ENCODE measurements at places on chromosomes 1 and 21.

DNA sequence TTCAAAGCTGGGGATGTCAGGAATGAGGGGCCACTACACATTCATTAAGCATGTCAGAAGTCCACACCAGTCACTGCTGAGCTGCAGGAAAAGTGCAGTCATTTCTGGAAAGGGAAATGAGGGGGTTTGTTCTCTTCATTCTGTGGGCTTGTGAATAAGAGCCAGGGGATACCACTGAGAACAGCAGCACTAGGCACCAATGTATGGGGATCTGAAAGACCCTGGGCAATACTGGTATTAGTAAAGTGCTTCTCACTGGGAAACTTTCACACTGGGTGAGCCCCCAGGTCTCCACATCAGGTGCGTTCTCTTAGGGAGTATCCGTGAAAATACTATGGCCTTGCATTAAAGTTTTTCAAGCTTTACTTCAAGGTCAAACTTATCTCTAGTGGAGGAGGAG is 49.9 kb downstream of the TGFB2 start:
- no peak for DNase-seq

GRCh38 chr1:51570063-51570710 is 46.7 kb upstream of the OSBPL9 start:
- DNase-seq, result no peak

DNA sequence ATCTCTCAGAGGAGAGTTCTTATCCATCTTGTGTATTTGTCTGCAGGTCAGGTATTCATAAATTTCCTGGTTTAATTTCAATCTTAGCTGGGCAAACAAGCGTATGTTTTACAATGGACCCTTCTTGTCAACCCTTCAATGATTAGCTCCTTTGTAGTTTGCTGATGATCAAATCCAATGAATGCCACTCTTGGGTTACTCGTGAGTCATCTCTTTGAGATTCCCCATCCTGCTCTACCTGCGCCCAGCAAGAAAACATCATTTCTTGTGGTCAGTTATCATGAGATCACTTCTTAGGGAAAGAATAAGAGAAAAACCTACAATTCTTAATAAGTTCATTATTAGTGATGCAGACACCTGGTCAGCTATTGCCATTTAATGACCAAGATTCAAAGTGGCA is 572.3 kb upstream of the PKN2 start:
- DNase-seq, result no peak

DNA sequence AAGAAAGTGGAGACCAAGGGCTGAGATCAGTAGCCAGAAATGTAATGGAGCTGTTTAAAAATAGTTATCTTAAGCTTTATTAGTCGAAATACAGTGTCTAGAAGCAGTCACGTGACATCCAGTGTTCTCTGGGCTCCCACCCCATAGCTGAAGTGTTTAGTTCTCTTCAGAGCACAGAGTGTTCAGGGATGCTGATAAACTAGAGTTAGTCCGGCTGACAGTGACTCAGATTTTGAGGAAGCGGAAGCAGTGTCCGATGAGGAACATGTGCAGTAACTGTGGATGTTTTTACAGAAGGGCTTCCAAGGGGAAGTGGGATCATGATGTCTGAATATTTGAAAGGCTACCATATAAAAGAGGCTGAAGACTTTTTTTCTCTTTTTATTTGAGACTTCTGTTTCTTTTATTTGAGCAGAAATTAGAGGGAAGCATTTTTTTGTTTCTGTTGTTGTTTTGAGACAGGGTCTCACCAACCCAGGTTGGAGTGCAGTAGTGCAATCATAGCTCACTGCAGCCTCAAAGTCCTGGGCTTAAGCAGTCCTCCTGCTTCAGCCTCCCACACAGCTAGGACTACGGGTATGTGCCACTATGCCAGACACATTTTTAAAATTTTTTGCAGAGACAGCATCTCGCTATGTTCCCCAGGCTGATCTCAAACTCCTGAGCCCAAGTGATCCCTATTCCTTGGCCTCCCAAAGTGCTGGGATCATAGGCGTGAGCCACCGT is 124.2 kb downstream of the GALNT2 start:
- no peak for DNase-seq

- no peak for DNase-seq
Observed at GRCh38 chr21:18368205-18368604, 35.4 kb downstream of the TMPRSS15 start.

DNA sequence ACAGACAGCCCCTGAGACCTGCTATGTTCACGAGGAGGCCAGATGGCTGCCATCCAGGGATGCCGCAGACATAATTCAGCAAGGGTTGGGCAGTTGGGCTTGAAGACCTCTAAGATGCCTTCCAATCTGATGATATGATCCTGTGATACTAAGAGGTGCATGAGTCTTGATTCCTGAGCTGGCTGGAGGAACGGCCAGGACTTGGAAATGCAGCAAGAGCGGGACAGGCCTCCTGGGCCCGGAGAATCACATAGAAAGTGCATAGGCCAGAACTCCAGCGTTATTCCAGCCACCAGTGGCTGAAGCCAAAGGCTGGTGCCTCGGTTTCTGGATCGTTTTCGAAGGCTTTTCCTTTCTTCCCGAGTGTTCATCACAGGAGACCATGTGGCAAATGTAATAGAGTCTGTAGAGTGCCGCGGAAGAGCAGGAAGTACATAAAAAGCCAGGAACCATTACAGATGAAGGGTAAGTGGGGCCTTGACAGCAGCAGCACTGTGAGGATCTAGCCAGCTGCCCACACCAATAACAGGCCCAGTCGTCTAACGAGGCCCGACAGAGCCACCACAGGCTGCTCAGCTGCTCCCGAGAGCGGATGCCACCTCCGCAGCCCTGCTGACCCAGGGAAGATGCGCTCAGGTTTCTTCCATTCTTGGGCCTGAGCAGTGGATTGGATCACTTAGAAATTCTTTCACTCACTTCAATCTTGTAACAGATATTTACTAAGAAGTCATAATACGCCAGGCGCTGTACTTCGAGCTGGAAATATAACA is 14.0 kb upstream of the LHX4 start:
- no peak for DNase-seq

GRCh38 chr1:171286032-171286705 is 27.8 kb upstream of the FMO4 start:
- DNase-seq, result no peak

DNA sequence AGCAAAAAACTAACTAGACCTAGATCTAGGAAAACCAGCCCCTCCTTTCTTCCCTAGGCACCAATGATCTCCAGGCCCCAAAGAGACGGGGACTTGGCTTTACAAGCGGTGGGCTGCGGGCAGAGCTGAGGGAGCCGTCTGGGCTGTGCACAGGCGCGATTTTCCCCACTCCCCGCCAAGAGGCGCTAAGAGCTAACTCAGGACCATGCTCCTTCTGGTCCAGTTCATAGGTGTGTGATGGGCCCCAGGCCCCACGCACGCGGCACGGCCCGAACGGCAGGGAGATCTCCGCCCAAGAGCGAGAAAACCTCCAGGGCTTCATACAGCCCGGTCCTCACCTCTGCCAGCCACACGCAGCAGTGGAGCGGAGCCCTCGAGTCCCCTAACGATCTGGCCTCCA is 7.5 kb upstream of the GPR153 start:
- DNase-seq, result no peak

DNA sequence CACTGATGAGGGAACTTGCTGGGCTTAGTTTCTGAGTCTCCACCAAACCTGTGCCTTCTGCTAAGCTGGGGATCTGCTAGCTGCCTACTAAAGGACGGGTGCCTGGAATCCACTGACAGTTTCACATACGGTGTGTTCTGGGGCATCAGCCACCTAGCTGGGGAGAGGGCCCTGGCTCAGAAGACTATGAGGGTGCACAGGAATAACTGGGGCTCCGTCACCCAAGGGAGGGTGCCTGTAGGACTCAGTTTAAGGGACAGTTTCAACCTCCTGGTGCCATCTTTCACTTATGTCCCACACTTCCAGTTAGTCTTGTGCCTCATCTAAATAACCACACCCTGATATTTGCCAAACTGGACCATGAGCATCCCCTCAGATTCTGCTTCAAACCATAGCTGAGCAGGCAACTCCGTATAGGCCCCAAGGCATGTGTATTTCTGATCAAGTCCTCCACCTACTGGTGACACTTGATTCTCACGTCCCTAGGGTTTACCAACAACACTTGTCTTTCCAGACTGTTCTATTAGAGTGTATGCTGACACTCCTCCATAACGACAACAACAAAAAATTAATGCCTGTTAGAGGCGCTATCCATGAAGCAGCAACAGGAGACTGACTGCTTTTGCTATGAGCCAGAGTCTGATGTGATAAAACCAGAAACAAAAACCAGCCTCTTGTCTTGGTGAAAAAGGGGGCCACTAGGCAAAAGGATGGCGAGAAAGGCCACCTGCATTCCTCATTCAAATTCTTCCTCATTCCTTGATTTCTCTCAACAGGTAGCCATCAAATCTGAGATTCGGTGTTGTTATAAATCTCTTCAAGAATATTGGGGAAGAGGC is 55.0 kb upstream of the PAXBP1 start:
- DNase-seq, result peak; percentile 41

DNA sequence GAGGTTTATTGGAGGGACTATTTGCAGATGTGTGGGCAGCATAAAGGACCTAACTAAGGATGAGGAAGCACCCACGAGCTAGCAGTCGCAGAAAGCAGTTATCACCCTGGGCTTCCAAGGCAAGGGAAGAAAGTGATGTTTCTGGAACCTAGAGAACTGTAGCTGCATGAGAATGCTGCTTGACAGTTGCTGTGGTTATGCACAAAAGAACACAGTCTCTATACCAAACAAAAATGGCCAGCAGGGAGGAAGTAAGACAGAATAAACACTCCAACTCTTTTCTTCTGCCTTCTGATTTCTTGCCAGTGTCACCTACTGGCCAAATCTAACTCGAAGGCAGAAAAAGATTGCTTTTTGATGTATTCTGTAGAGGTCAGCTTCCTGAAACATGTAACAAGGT is 190.2 kb downstream of the RASAL2 start:
- DNase-seq, result no peak

- DNase-seq, result no peak
Observed at GRCh38 chr21:45583831-45584509, 41.7 kb upstream of the SLC19A1 start.

- DNase-seq, result peak; percentile 5
Observed at GRCh38 chr1:109350655-109351054, 43.8 kb upstream of the MYBPHL start.

- no peak for DNase-seq
Observed at GRCh38 chr21:43600642-43601402, 58.5 kb downstream of the HSF2BP start.
